ENCODE measurements at places on chromosomes 3 and 15.

DNA sequence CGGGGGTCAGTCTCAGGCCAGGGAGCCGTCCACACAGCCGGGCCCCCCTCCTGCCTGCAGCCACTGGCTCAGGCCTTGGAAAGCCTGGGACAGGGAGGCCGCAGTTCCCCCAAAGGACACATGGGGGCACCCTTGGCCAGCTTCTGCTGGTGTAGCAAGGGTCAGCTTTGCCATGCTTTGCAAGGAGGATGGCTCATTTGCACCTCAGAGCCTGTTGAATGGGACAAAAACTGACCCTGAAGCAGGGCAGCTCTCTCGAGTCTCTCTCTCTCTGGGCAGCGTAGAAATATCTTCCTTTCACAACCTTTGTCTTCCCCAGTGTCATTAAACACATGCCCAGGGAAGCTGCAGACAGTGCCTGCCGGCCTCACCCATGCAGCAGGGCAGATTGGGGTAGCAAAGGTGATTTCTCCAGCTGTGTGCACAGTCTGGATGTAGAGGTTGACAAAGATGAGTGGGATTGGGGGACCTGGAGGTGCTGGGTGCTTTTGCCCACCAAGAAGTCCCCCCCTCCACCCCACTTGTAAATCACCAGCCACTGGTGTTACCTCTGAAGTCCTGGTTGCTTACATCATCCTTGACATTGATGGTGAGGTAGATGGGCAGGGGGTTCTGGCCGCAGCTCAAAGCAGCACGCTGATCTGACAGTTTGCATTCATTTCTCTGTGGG is 17.4 kb upstream of the EHD4 start:
- DNase-seq: peak; percentile 85

DNA sequence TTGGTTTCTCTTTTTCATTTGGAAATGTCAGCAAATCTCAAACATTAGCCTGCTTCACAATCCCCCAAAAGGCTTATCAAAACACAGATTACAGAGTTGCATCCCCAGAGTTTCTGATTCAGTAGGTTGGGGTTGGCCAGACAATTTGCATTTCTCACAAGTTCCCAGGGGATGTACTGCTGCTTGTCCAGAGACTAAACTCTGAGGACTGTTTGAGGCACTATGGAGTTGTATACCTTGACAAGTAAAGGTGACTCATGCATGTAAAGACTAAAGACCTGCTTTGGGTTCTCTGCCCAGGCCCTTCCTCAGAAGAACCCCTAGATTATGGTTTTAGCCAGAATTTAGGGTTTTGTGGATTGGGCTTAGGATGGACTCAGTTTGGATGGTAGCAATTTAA is 151.1 kb upstream of the ARHGEF26 start:
- no peak for DNase-seq

DNA sequence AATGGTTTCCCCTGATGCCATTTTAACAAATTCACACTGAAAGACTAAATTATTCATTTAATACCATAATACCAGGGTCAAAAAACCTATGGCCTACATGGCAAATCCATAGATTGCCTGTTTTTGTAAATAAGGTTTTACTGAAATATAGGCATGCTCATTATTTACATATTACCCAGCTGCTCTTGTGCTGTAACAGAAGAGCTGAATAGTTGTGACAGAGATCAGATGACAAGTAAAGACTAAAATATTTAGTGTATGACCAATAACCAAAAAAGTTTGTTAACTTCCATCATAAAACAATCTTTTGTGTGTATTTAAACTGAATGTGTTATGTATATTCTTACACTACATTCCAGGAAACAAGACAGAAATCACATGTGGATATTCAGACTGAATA is 60.2 kb downstream of the DENND4A start:
- no peak for DNase-seq

DNA sequence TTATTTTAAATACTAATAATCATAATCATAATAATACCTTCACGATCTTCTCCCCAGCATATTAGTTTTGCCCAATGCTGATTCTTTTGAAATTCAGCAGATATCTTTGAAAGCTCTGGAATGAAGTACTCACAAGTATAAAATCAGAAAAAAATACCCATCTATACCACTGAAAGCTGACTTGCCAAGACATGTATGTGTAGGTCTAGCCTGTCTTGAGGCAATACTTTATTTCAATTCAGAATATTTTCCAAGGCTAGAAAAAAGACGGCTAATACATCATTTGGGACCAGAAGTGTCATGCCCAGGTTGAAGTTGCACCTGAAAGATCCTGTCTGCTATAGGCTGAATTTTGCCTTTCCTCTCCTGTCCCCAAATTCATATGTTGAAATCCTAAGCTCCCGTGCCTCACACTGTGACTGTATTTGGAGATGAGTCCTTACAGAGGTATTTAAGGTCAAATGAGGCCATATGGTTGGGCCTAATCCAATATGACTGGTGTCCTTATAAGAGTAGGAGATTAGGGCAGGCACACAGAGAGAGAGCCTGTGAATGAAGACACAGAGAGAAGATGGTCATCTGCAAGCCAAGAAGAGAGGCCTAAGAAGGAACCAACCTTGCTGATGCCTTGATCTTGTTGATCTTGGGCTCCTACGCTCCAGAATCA is 255.9 kb upstream of the CMC1 start:
- DNase-seq: no peak

DNA sequence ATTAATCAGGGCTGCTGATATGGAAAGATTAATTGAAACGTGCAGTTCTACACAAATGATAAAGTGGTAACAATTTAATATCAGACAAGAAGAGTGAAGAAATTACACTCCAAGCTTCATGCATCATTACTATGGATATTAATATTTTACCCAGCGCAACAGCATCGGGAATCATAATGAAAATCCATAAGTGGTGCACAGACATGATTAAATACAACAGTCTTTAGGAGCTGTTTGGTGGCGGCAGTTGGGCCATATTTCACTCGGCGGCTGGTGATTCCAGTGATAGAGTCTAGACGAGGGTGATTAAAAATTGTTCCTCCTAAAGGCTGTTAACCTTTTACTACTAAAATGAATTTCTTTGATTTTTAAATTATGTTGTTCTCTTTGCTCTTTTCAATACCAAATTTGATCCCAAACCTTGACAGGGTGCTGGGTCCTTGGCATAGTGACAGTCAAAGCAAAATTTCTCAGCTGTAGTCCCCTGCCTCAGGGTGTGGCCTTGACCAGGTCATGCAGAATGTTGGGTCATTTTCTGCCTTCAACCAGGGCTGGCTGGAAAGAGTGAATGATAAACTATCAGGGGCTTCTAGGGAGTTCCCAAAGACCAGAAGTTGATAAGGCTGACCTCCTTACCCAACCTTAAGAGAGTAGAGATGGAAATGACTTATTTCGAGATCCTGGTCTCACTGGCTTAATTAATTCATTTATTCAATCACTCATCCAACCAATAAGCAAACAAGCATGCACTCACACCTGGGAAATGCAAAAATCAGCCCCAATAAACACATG is 392.0 kb downstream of the IL20RB start:
- no peak for DNase-seq

DNA sequence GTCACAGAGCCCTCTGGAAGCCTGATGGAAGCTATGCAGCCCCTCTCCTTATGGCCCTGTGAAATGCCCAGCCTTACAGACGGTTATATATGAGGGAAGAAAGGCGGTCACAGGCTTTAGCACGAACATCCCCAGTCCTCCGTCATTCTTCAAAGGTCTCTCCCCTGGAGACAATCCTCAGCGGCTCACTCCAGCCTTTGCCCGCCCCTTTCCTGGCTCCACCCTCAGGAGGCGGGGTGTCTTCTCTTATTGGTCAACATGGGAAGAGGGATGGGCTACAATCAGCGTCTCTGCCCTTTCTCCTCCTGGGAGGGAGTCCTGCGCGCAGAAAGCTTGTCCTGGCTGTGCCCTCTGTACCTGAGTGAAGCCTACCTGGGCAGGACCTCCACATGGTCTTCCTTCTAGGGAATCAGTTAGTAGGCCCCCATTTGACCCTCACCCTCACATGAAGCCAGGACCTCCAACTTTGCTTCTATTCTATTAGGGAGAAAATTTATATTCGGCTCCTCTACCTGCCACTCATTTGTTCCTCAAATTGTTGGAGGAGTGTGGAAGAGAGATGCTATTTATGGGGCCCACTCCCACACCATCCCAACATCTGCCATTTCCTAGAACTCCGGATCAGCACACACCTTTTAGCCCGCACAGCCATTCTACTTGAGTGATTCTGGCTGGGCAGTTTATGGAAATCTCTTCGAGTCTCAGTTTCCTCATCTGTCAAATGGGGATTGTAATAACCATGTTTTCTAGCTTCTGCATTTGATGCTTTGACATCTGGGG is 112.9 kb upstream of the SLC6A11 start:
- DNase-seq: peak; percentile 51

DNA sequence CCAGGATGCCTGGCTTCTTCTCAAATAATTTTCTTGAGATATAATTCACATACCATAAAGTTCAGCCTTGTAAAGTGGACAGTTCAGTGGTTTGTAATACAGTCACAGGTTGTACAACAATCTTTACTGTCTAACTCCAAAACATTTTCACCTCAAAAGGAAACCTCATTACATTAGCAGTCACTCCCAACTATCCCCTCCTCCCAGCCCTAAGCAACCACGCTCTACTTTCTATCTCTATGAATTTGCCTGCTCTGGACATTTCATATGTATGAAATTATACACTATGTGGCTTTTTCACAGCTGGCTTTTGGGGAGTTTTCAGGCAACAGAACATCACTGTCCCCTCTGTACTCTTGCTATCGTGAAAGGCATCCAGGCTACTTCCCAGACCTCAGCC is 17.5 kb downstream of the TGM5 start:
- no peak for DNase-seq

DNA sequence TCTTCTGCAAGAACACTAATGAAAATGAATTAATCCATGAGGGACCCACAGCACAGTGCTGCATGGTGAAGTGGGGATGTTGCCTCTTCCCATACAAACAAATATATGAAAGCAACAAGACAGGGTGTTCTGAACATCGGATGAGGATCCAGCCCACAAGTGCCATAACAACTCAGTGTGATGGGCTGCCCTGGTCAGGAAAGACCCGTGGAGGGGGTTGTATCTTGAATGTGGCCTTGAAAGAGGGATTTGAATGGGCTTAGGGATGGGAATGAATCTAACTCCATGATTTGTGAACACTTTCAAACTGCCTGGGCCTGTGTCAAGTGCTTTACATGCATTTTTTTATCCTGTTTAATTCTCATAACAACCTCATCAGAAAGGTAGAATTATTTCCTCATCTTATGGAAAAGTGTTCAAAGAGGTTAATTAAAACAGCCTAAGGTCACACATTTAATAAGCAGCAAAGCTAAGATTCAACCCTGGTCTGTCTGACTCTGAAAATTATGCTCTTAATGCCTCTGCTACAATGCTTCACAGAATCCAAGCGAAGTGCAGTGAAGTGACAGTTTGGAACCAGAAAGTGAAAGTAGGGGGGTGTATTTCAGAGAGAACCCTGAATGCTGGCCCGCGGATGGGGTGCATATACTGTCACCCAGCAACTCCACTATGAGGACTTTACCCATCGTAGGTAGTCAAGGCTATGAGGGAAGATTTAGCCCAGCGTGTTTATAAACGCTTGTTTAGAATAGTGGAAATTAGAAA is 65.6 kb upstream of the HEG1 start:
- no peak for DNase-seq

- no peak for DNase-seq
Measured at GRCh38 chr15:80929689-80930088, 59.9 kb downstream of the MESD start.

DNA sequence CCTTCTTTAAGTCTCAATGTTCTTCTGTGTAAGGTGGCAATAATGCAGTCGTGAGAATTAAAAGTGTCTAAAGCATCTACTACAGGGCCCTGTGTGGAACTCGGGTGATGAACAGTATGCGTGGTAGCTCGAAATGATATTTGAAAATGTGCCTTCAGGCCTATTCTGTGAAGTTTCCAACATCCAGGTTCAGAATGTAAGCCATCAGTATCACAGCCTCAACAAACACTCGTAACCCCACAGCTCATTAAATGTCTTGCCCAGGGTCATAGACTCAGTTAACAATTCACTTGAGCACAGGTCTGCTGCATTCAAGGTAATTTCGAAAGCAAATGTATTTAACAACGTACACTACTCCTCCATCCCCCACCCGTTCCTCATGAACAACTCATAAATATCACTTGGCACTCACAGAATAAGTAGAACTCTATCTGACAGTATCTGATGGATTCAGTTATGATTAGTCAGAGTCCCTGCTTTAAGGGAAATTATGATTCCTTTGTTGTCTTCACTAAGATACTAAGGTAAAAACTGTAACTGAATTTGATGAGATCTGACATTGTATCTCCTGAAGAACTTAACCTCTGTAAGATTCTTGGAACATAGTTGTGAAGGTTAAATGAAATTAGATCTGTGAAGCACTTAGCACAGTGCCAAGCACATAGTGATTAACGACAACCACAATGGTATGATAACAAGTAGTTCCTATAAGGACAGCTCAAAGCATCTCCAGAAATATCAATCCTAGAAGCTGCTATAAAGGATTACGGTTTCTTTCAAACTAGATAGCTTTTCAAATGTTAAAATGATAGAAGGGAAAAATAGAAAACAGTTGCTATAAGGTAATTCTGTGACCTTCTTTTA is 642.3 kb downstream of the TBL1XR1 start:
- no peak for DNase-seq

DNA sequence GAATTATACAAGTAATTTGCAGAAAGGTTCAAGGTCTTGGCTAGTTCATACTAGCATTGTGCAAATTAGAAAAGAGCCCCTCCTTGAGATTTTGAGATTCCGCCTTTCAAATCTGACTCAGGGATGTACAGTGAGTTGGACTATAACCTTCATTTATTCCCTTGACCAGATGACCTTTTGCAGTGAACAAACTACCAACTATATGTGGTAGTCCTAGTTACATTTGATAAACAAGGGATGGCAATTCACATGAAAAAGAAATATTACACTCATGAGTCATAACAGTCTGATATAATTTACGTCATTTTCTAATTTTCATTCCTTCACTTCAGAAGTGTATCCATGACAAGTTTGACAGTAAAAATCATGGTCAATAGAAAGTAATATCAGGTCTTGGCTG is 860.4 kb downstream of the ROBO1 start:
- DNase-seq: no peak
